ENCODE measurements at places on chromosomes 7 and 10. TPM values are rescaled to one million over a fixed set of nuclear protein-coding genes. Genes with fewer than 3 reads are reported as not detected.

The NRG3 gene
- total RNA-seq = not detected

The ACTR3C gene
- total RNA-seq = not detected

The AGAP4 gene
- total RNA-seq = 7.2 TPM

The MYPN gene
- total RNA-seq = 1.9 TPM
